ENCODE measurements at places on chromosomes 12 and 14.

GRCh38 chr12:46221255-46222128 lies 47.4 kb downstream of the SLC38A1 start:
- DNase-seq, result no peak

- peak; percentile 80 for DNase-seq
These were observed 23.5 kb upstream of the INF2 start for GRCh38 chr14:104665657-104666522.

DNA sequence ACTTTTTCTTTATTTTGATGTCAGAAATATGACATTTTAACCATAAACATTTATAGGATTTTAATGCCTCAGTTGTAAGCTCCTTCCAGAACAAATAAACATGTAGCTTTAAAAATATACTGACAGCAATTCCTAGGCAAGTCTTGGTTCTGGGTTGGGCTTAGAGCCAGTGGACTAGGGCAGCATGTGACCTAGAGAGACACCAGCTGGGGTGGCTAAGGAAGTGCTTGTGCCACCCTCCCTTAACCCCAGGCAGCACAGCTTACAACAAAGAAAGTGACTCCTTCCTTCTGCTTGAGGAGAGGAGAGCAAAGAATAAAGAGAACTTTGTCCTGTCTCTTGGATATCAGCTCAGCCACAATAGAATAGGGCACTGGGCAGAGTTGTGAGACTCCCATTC lies 61.6 kb upstream of the KTN1 start:
- no peak for DNase-seq

DNA sequence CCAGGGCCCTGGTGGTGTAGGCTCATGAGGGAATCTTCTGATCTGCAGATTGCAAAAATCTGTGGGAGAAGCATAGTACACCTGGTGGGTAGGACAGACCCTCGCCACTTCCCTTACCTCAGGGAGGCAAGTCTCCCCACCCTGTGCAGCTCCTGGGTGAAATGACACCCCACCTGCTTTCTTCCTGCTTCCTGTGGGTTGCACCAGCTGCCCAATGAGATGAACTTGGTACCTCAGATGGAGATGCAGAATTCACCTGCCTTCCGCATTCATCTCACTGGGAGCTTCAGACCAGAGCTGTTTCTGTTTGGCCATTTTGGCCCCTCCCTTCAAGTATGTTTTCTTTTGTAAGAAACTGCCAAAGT lies 4.7 kb downstream of the CLEC2D start:
- DNase-seq, result no peak

GRCh38 chr14:66709291-66709690 lies 201.3 kb downstream of the GPHN start:
- DNase-seq, result no peak

All from stomach (tissue), 19 donors.